ENCODE measurements at places on chromosomes 11 and 22. TPM values are rescaled to one million over a fixed set of nuclear protein-coding genes. Genes with fewer than 3 reads are reported as not detected.

GRCh38 chr11:111365722-111366559 lies 13.1 kb downstream of the POU2AF1 start:
- peaks cover 2% of the 10 kb centered on the region for H3K4me1 ChIP-seq
- H3K27me3 ChIP-seq, result no peaks in the 10 kb centered on the region
- H3K27ac ChIP-seq, result no peak overlapping the region
- H3K4me3 ChIP-seq, result no peak overlapping the region
- no peak for DNase-seq
- no peaks in the 10 kb centered on the region for H3K36me3 ChIP-seq

DNA sequence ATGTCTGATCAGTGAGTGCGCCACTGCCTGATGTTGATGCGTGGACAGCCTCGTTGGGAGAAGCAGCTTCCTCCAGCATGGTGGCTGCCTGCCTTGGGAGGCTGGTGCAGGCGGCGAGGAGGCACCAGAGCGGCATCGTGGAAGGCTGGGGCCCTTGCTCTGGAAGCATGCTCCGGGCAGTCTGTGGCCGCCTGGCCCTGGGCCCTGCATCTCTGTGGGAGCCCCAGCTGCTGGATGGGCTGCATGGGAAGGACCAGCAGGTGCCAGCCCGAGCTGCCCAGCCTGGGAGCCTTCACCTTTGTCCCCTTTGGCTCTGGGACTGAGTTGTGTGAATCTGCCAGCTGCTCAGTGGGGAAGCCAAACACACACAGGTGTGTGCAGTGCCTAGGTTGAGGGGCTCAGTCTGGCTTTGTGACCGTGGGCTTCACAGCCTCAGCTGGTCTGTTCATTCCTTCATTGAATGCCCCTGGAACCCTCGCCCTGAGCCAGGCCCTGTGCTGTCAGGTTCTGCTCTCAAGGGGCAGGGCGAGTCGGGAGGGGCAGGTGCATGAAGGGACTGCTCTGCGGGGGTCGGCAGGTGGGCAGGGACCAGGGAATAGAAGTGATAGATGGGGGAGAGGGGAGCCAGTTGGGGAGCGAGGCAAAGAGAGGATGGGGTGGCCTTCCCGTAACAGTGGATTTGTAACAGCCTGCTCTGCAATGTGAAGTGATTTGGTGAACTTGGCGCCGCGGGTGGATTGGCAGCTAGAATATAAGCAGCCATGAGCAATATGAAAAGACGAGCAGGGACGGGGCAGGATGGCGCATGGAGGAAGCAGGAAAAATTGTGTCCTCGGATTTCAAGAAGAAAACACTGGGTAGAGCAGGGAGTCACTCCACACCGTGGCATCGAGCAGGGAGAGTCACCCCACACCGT lies 354.2 kb downstream of the TBC1D22A start:
- no peaks in the 10 kb centered on the region for H3K36me3 ChIP-seq
- no peak overlapping the region for H3K4me3 ChIP-seq
- no peaks in the 10 kb centered on the region for H3K27me3 ChIP-seq
- DNase-seq, result no peak
- H3K27ac ChIP-seq, result no peak overlapping the region

GRCh38 chr11:47152953-47153950 lies 23.4 kb downstream of the ARFGAP2 start:
- peaks cover 19% of the 10 kb centered on the region for H3K4me1 ChIP-seq
- H3K36me3 ChIP-seq, result peaks cover 6% of the 10 kb centered on the region
- peak; percentile 42 for DNase-seq
- peak overlapping the region; percentile 72 for H3K4me3 ChIP-seq

DNA sequence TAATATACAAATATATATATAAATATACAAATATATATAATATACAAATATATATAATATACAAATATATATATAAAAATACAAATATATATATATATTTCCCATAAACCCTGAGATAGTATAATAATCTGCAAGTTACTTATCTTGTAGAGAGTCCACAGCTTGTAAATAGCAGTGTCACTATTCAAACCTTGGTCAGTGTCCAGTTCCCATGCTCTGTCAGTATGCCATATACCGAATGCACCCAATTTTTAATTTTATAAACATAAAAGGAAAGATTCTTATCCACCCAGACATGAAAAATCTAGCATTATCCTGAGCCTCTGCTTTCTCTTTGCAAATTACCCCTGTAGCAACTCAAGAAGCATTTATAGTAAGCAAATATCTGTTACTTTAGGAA lies 21.6 kb upstream of the CTSC start:
- peaks cover 3% of the 10 kb centered on the region for H3K36me3 ChIP-seq
- no peaks in the 10 kb centered on the region for H3K27me3 ChIP-seq
- H3K27ac ChIP-seq, result no peak overlapping the region
- no peak overlapping the region for H3K4me3 ChIP-seq

GRCh38 chr11:95111923-95112540 lies 22.4 kb downstream of the ENDOD1 start:
- H3K4me3 ChIP-seq, result no peak overlapping the region
- H3K27ac ChIP-seq, result peak overlapping the region; percentile 16
- H3K27me3 ChIP-seq, result no peaks in the 10 kb centered on the region

GRCh38 chr11:35923452-35923851 lies 20.4 kb upstream of the LDLRAD3 start:
- H3K4me3 ChIP-seq, result no peak overlapping the region
- H3K36me3 ChIP-seq, result no peaks in the 10 kb centered on the region
- H3K4me1 ChIP-seq, result no peaks in the 10 kb centered on the region
- peaks cover 21% of the 10 kb centered on the region for H3K27me3 ChIP-seq
- DNase-seq, result no peak

The IRAG1 gene
- total RNA-seq, result 0.99 TPM

The CCDC81 gene
- total RNA-seq, result 0.63 TPM

GRCh38 chr11:105245781-105246315 lies 106.3 kb upstream of the CARD18 start:
- no peaks in the 10 kb centered on the region for H3K36me3 ChIP-seq
- no peak overlapping the region for H3K4me3 ChIP-seq
- H3K27me3 ChIP-seq, result no peaks in the 10 kb centered on the region
- H3K4me1 ChIP-seq, result no peaks in the 10 kb centered on the region
- no peak overlapping the region for H3K27ac ChIP-seq

The ENTHD1 gene
- not detected for total RNA-seq

- H3K27ac ChIP-seq, result no peak overlapping the region
- no peaks in the 10 kb centered on the region for H3K4me1 ChIP-seq
- peaks cover 10% of the 10 kb centered on the region for H3K27me3 ChIP-seq
- no peak for DNase-seq
Observed at GRCh38 chr11:19734171-19734570, 21.5 kb downstream of the NAV2 start.

All from T-helper 17 cell (primary cell).